ENCODE measurements at places on chromosomes 4 and X.

DNA sequence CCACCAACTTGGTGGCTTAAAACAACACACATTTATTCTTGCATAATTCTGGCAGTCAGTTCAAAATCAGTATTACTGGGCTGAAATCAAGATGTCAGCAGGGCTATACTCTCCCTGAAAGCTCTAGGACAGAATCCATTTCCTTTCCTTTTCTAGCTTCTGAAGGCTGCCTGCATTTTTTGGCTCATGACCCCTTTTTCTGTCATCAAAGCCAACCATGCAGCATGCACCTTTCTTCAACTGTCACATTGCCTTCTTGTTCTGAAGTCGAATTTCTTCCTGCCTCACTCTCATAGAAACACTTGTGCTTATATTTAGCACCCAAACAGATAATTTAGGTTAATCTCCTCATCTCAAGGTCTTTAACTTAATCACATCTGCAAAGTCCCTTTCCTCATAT, 79.8 kb upstream of the PPP1R2C start:
- DNase-seq = no peak

DNA sequence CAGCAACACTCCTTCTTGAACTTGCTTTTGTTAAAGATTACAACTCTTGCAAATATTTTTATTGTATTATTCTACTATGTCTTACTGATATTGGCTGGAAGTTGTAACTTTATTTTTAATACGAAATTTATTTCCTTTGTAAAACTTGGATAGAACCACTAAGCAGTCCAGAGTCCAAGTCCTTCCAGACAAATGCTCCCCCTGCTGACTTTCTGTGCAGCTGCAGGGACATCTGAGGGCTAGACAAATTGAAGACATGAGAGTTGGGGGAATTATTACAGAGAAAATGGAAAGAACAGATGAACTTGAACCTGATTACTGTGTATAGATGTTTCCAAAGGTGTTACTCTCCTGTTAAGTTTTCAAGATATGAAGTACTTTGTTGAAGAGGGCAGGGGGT, 238.8 kb downstream of the GRIA3 start:
- DNase-seq = peak; percentile 35

DNA sequence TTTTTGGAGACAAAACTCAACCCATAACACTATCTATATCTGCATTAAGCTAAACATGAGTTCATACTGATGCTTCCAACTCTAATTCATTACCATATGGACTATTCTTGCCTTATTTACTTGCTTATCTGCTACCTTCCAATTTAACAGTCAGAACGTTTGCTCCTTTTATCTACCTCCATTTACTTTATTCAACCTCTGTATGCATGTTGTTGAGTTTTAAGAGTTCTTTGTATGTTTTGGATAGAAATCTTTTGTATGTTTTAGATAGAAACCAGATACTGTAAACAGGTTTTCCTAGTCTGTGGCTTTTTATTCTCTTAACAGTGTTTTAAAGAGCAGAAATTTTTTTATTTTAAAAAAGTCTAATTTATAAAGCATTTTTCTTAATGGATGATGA, 542.2 kb upstream of the NDST4 start:
- DNase-seq = no peak

GRCh38 chr4:10722957-10723356, 38.4 kb upstream of the CLNK start:
- peak; percentile 65 for DNase-seq

DNA sequence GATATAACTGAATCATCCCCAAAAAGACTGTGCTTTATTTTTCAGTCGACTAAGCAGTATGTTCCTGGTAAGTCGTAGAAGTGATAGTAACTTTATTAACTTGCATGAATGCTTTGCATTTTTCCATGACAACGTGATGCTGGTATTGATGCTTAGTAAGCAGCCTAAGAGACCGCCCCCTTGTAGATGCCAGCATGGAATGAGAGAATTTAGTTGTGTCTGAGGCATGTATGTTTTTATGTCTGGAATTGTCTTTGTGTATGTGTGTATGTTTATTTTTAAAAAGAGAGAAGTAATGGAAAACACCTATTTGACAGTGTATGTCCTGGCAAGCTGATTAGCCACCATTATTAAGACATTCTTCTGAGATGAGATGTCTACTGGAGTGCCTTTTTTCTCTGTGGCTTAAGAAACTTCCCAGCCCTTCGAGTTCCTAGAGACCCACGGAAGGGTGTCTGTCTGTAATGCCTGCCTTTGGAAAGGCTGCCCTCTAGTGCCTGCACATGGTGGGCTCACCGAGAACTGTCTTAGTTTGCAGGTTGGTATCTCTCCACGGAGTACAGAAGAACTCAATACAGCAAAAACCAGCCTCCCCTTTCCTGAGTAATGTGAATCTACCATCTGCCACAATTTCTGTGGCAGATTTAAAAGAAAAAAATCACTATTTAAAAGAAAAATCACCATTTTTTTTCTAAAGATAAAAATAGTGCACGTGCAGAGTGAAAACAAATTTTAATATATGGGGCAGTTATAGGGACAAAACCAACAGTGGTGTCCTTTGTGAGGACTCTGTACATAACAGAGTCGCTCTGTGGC, 85.9 kb downstream of the AASDH start:
- peak; percentile 75 for DNase-seq

- no peak for DNase-seq
Observed at GRCh38 chr4:159201168-159201567, 98.3 kb downstream of the RAPGEF2 start.

- DNase-seq = no peak
Observed at GRCh38 chr4:187714957-187715356, 280.6 kb upstream of the ZFP42 start.

DNA sequence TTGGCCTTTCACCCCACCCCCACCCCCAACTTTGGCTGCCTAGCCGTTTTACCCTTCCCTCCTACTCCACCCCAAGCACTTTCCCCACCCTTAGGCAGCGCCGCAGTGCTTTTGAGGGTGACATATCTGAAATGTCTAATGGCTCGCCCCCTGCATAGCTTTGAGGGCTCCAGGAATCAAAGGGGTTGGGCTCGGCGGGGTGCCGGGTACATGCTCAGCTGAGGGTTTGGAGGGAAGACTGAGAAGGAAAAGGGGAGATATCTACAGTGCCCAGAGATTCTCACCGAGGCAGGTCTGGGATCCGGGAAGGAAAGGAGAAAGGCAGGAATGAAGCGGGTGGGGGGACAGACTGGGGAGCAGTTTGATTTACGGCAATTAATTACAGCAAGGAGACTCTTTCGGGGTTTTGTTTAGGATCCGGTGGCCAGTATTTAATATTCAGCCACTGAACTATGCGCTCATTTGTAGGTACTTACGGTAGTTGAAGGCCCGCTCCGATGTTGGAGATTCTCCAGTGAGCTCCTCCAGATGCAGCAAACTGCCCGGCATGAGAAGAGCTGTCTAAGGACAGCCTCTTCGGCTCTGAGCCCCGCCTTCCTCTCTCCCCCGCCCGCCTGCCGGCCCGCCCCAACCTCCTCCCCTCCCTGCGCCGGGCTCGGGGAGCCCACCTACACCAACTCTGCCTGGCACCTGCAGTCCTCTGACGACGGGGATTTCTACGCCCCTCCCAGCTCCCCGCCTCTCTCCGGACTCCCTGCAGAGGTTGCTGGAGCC, at the start of gene IGSF1:
Gene IGSF1 (minus strand): TSS at position 569 of the 774 bp plus-strand sequence. CDS start 2,632 bp downstream, outside the sequence.
- no peak for DNase-seq

- no peak for DNase-seq
Observed at GRCh38 chr4:151664289-151664688, 96.5 kb downstream of the GATB start.

DNA sequence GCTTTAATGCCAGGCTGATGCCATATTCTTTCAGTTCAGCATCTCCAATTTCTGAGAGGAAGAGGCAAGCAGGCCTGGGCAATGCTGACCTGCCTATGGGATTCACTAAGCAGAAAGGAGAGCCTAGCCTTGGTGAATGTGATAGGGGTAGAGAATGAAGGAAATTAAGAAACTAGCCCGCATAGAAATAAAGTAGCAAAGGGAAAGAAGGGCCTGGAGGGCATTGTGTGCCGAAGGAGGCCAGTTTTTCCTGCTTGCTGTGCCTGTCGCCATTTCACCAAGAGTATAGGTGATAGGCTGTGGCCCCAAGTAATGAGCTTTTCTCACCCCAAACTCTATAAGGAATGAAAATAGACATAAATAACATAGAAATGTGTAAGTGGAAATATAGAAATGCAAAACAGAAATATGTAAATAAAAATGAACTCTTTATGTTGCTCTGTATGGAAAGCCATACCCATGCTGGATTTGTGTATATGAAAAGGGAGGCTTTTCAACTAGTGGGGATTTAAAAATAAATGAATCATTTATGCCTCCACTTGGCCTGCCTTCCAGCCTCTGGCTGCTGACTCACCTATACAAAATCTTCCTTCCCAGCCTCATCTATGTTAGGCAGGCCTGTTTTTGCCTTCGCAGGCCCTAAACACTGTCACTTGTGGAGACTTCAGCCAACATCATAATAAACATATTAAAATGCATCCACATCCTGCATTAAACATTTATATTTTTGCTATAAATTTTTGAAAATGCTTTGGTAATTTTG, 5.1 kb upstream of the OCRL start:
- DNase-seq = no peak

DNA sequence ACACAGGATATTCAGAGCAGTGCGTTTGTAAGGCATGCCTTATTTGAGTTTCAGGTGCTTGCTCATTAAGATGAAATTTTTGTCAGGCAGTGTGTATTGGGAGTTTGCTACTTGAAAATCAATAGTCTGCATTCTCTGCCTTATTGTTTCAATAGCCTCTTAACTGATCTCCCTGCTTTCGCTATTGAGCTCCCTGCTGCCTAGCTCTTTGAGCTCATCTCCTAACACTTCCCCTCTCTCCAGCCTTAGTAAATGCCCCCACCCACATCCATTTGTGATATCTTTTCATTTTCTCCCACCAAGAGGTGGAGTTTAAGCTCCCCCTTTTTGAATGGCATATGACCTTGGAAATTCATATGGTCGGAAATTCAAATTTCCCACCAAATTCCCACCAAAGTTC, 256.6 kb downstream of the IL1RAPL1 start:
- no peak for DNase-seq

GRCh38 chr4:39369301-39369700, 3.1 kb upstream of the RFC1 start:
- no peak for DNase-seq

DNA sequence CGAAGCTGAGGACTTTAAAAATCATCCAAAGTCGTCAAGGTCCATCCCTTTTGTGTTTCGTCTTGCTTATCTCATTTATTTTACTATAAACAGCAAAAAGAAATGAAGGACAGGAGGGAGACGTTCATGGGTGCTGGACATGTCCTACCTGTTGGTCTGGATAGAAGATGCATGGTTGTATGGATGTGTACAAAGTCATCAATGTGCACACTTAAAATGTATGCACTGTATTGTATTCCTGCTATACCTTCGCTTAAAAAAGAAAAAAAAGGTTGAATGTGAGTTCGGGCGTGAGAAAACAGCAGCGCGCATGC, 313 bp upstream of the BLOC1S4 start:
- no peak for DNase-seq

DNA sequence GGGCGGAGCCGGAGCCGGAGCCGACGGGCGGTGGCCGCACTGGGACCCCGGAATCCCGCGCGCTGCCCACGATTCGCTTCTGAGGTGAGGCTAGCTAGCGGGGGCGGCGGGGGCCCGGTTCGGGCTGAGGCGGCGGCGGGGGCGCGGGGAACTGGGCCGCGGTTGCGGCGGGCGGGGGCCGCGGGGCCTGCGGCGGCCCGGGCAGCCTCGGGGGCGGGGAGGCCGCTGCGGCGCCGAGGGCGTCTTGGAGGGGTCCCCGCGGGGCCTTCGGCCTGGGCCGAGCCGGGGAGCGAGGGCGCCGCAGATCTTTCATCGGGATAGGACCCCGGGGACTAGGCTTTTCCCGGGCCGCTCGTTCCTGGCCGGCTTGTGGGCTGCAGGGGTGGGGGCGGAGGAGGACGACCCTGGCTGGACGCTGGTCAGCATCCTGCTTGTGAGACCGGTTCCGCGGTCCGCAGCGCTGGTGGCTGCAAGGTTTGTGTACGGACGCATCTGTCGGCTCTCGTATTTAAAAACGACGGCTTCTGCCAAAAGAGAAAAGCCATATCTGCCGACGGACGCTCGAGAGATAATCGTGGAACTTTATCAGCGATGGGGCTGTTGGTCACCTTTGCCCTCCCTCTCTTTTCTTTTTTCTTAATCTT, 419 bp downstream of the ADD1 start:
- peak; percentile 53 for DNase-seq

All from GM12865 (cell line).